ENCODE measurements at places on chromosomes 4 and X.

- DNase-seq: peak; percentile 85
These were observed at the start of gene ZCCHC12 for GRCh38 chrX:118823263-118824172. Gene ZCCHC12 (plus strand): TSS chrX:118823824. CDS start chrX:118825245, 1,421 bp downstream.

- DNase-seq: no peak
These were observed 130.6 kb downstream of the PTCHD1 start for GRCh38 chrX:23465105-23465791.

DNA sequence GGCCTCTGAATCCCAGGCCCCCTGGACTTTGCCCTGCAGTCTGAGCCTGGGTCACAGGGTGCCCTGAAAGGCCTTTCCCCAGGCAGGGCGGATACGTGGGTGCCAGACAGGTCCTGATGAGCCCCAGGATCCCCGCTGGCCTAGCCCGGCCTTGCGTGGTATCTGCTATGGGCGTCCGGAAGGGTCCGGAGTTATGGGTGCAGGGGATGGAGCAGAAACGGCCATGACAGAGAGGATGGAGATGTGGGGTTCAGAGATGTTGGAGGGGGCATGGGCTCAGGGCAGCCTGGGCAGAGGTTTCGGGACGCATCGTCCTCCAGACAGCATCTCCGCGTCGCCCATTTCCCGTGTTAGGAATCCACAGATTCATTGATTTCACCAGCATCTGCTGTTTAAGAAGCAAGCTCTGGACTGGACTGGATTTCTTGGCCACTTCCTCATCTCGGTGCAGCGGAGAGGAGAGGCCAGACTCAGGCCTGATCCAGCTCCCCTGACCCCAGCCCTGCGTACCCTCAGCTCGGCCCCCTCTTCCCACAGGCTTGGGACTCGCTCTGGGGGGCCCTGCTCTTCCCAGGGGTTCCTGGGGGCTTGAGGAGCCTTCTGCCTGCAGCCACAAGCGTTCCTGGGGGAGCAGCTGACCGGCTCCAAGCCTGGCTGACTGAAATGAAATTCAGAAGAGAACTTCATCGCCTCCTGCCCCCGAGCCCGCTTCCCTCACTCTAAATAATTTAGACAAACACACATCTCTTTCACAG is 86.9 kb upstream of the ADRA2C start:
- no peak for DNase-seq

DNA sequence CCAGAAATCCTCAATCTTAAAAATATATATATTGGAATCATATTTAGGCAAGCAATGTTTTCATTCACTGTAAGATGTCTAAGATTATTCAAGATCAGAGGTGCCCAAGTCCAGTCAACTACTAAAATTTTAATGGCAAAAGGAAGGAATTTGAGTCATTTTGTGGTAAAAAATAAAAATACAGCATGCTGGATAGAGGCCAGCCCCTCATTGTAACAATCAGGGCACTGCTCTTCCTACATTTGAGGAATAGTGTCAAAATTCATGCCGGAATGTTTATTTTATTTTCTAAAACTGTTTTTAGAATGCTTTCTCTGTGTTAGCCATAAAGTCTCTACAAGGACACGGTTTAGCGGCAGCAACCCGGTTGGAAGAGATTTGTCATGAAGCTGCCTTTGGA is 49.9 kb upstream of the SRD5A3 start:
- DNase-seq: no peak

DNA sequence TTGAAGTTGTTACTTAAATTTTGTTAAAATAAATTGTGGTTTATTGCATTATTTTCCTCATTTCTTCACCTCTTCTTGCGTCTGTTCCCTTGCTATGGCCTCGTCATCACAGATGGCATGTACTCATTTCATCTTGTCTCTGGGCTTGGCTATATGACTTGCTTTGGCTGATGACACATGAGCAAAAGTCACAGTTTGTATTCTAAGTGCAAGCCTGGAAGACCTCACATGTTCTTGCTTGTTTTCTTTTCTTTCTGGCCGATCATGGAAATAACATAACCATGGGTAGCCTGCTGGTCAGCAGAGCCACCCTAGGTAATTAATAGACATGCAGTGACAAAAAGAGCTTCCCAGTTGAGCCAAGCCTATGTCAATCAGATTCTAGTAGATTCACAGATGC is 527.9 kb downstream of the SPRY1 start:
- no peak for DNase-seq

DNA sequence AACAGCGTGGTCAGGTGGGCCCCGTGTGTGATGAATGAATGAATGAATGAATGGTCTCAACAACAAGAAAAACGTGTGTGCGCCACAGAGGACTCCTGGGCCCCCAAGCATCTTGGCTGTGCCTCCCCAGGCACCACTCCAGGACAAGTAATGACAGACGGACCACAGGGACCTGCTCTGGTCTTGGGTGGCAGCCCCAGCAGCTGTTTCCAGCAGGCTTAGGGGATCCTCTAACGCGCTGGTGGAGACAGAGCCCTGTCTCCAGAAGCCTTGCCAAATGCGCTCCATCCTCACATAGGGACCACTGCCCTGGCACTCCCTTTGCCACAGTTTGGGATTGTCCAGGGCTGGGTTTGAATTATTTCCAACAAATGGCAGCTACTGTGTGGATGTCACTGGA is 39.1 kb downstream of the PSAPL1 start:
- no peak for DNase-seq

- peak; percentile 31 for DNase-seq
These were observed 63.7 kb downstream of the SEC24D start for GRCh38 chr4:118772081-118772766.

GRCh38 chr4:2941138-2942036 is 21.8 kb downstream of the NOP14 start:
- no peak for DNase-seq

DNA sequence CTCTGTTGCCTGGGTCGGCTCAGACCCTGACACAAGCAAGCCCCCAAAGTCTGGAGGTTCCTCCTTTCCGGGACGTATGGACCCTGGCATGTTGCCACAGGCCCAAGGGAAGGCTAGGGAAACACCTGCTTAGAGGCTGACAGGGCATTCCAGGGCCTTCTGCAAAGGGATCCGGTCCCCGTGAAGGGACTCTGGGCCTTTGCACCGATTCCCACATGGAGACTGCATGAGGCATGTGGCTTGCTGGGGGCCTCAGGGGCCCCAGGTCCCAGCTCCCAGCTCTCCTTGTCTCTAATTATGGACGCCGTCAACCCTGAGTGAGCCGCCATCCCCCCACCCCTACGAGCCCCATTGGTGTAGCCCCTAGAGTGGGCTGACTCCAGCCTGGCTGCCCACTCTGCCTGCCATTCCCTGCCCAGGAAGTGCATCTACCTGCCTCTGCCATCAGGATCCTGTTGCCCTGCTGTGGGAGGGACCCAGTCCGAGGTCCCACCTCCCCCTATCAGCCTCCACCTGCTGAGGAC is 4.2 kb upstream of the RGS12 start:
- no peak for DNase-seq

DNA sequence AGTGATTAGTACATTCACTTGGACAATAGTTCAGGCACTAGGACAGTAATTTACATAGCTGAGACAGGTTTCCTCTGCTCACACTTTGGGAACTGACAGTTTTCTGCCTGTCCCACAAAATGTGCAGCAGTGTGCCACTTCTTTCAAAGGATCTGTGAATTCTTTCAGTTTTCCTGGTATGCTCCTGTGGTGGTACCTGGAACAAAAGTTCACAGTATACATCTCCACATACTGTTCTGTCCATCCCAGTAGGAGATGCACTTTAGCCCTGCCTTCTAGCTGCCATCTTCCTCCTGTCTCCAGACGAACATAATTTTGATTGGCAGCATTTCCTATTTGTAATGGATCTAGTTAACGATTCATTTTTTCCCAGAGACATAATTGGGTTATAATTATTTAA is 360.8 kb upstream of the CXorf51B start:
- no peak for DNase-seq

DNA sequence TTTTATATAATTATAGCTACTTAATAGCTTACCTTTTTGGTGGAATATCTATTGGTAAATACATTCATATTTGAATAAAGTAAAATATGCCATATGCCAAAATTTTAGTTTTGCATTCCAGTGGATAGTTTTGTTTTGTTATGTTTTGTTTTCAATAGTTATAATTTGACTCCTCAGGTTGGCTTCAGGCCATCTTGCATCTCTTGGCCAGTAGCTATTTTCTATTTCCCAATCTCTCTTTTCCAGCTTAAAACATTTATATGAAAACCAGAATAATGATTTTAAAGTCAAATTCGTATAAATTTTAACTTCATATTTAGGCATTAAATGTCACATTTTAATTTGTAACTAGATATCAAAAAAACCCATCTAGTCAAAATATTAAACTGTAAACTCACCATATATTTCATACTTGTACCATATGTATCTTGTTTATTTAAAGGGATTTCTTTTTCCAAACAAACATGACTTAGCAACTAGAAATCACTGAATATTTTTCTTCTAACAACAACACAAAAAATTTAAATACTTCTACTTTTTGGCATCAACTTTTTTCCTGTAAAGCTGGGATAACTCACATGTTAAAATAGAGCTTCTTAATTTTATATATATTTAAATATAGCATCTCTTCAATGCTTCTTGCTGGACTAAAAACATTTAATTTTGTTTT is 1209.6 kb downstream of the PCDH7 start:
- no peak for DNase-seq

- DNase-seq: no peak
These were observed 78.7 kb downstream of the SUPT20HL2 start for GRCh38 chrX:24235084-24235710.

- DNase-seq: no peak
These were observed 159.4 kb downstream of the MAGEB5 start for GRCh38 chrX:26375346-26375745.

GRCh38 chrX:7119950-7120877 is 27.3 kb upstream of the STS start:
- DNase-seq: peak; percentile 85

- peak; percentile 72 for DNase-seq
These were observed 62.4 kb downstream of the NPFFR2 start for GRCh38 chr4:72094059-72094797.

- no peak for DNase-seq
These were observed 3.3 kb upstream of the GASK1B start for GRCh38 chr4:158176108-158176507.
